Peyer's patch (tissue), 4 donors: ENCODE measurements at places on chromosomes 13 and 19. TPM values are rescaled to one million over a fixed set of nuclear protein-coding genes. Genes with fewer than 3 reads are reported as not detected.

Gene KLF16
- 18.2 TPM for total RNA-seq

Gene ANGPTL8
- total RNA-seq, result not detected

Gene TMEM86B
- 39.8 TPM for total RNA-seq

Gene MBD3
- 110 TPM for total RNA-seq

DNA sequence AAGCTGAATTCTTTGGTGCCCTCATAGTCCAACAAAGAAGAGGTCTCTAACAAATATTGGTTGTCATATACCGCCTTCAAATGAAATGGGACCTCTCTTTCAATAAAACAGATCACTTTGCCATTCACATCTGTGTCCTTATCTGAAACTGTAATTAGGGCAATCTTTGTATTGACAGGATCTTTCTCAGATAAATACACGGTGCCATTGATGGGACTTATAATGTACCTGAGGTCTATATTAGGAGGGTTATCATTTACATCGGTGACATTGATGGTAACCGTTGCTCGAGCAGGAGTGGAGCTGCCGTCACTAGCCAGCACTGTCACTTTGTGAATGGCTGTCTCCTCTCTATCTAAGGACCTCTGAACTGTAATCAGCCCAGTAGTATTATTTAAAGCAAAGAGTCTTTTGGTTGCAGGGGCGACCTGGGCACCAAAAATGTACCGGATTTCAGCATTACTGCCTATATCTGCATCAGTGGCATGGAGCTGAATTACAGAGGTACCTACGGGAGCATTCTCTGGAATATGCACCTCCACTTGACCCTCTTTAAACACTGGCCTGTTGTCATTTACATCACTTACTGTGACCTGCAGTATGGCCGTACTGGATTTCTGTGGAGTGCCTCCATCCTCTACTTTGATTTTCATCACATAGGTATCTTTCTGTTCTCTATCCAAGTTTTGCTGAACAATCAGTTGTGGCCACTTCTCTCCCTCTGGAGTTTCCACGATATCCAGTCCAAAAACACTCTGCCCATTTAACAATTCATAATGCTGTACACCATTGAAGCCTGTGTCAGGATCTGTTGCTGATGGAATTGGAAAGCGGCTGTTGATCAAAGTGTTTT, 2.8 kb downstream of the PCDH9 start:
- H3K4me1 ChIP-seq, result no peaks in the 10 kb centered on the region
- no peaks in the 10 kb centered on the region for H3K36me3 ChIP-seq
- no peaks in the 10 kb centered on the region for H3K27me3 ChIP-seq
- H3K4me3 ChIP-seq, result no peak overlapping the region
- no peak for DNase-seq

DNA sequence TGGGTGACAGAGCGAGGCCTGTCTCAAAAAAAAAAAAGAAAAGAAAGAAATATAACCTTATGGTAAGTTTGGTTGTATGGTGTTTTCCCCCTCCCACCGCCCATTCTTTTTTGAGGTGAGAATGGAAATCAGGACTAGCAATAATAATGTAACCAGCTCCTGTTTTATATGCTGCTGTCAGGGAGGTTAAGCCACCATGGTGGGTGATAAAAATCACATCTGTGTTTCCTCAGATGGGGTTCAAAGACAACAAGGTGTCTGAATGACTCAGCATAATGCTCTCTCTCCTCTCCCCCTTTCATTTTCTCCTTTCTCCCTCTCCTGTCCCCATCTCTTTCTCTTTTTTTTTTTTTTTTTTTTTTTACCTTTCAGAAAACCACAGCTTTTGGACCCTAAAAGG, 28.3 kb upstream of the GARRE1 start:
- H3K4me3 ChIP-seq, result no peak overlapping the region
- H3K4me1 ChIP-seq, result no peaks in the 10 kb centered on the region
- no peak for DNase-seq
- H3K27ac ChIP-seq, result no peak overlapping the region

- DNase-seq, result no peak
- no peaks in the 10 kb centered on the region for H3K36me3 ChIP-seq
- H3K4me1 ChIP-seq, result no peaks in the 10 kb centered on the region
These were observed 288.2 kb downstream of the MYO16 start for GRCh38 chr13:108917581-108917980.

DNA sequence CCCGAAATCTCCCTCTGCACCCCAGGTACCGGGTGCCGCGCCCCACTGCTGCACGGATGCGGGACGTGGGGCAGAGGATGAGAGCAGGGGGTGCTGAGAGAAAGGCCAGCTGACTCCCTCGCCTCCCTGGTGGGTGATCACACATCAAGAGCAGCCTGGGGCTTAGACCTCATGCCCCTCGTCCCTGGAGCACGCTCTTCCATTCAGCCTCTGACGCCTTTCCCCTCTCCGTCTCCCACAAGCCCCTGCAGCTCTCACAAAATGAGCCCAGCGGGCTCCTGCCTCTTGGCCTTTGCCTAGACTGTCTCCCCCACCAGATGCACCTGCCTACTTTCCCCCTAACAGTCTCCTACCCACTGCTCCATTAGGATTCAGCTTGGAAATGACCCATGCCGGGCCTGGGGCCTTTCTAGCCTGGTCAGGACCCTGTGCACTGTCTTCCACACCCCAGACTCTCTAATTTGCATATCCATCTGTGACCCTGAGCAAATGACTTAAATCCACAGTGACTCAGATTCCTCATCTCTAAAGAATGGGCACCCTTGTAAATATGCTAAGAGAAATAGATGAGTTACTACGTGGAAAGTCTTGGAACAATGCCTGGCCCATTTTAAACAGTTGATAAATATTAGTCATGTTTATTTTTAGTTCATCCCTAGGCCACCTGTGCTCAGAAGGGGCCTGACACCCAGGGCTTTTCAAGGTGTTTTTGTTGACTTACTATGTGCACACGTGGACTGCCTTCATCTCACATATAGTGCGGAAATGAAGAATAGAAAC, 582 bp upstream of the PTPRH start:
- H3K36me3 ChIP-seq, result no peaks in the 10 kb centered on the region
- no peak overlapping the region for H3K4me3 ChIP-seq
- no peak overlapping the region for H3K27ac ChIP-seq
- no peaks in the 10 kb centered on the region for H3K27me3 ChIP-seq
- no peak for DNase-seq

- peak overlapping the region; percentile 77 for H3K27ac ChIP-seq
- no peaks in the 10 kb centered on the region for H3K27me3 ChIP-seq
- no peak for DNase-seq
- peaks cover 40% of the 10 kb centered on the region for H3K4me1 ChIP-seq
- H3K36me3 ChIP-seq, result no peaks in the 10 kb centered on the region
- H3K4me3 ChIP-seq, result no peak overlapping the region
These were observed 2.0 kb downstream of the COL5A3 start for GRCh38 chr19:10008184-10008765.

DNA sequence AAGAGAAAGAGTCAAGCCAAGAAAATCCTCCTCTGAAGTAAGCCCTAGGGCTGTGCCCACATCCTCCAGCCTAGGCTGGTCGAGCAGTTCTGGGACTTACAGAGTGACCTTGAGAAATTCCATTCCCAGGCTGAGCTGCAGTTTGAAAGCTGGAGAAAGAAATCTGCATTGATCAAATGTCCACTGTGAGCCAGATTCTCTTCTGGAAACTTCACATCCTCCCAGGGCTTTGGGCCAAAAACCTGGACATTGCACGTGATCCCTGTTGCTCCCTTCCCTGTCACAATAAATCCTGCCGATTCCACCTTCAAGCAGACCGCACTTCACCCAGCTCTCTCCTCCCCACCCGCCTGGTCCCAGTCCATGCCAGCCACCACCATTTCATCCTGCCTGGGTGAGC, 15.7 kb downstream of the TMEM143 start:
- DNase-seq, result no peak
- H3K36me3 ChIP-seq, result no peaks in the 10 kb centered on the region
- H3K4me3 ChIP-seq, result no peak overlapping the region
- H3K27ac ChIP-seq, result no peak overlapping the region
- no peaks in the 10 kb centered on the region for H3K27me3 ChIP-seq

- no peaks in the 10 kb centered on the region for H3K36me3 ChIP-seq
- DNase-seq, result no peak
These were observed 14.6 kb downstream of the NACC1 start for GRCh38 chr19:13132471-13133180.

DNA sequence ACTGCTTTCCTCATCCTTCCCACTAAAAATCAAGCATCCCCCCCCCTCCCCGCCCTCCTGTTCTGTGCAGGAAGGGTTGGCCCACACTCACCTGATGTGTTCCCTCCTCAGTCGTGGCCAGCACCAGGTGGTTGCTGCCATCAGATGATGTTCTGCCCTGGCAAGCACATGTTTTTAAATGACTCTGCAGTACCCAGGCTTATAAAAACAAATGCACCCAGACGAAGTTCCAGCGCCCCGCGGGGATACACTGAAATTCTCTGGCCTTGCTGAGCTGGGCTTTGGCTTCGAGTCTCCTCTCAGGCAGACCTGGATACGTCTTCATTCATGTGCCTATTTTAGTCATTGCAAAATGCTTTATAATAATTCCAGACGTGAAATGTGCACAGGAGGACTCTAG, 316.3 kb downstream of the DLEU7 start:
- peak; percentile 44 for DNase-seq
- no peaks in the 10 kb centered on the region for H3K36me3 ChIP-seq
- H3K4me1 ChIP-seq, result no peaks in the 10 kb centered on the region
- no peak overlapping the region for H3K4me3 ChIP-seq

- no peaks in the 10 kb centered on the region for H3K36me3 ChIP-seq
- no peak for DNase-seq
- no peak overlapping the region for H3K27ac ChIP-seq
- H3K4me1 ChIP-seq, result no peaks in the 10 kb centered on the region
- no peaks in the 10 kb centered on the region for H3K27me3 ChIP-seq
- no peak overlapping the region for H3K4me3 ChIP-seq
These were observed 184.7 kb upstream of the ARGLU1 start for GRCh38 chr13:106752584-106753170.

- H3K27me3 ChIP-seq, result no peaks in the 10 kb centered on the region
- H3K27ac ChIP-seq, result no peak overlapping the region
- H3K36me3 ChIP-seq, result peaks cover 89% of the 10 kb centered on the region
- no peak overlapping the region for H3K4me3 ChIP-seq
- no peaks in the 10 kb centered on the region for H3K4me1 ChIP-seq
These were observed 97.2 kb downstream of the DOCK9 start for GRCh38 chr13:98880677-98881076.

- H3K27me3 ChIP-seq, result no peaks in the 10 kb centered on the region
- no peaks in the 10 kb centered on the region for H3K4me1 ChIP-seq
- H3K27ac ChIP-seq, result no peak overlapping the region
- no peak for DNase-seq
- no peaks in the 10 kb centered on the region for H3K36me3 ChIP-seq
These were observed 62.0 kb downstream of the ABCC4 start for GRCh38 chr13:95239283-95239682.

DNA sequence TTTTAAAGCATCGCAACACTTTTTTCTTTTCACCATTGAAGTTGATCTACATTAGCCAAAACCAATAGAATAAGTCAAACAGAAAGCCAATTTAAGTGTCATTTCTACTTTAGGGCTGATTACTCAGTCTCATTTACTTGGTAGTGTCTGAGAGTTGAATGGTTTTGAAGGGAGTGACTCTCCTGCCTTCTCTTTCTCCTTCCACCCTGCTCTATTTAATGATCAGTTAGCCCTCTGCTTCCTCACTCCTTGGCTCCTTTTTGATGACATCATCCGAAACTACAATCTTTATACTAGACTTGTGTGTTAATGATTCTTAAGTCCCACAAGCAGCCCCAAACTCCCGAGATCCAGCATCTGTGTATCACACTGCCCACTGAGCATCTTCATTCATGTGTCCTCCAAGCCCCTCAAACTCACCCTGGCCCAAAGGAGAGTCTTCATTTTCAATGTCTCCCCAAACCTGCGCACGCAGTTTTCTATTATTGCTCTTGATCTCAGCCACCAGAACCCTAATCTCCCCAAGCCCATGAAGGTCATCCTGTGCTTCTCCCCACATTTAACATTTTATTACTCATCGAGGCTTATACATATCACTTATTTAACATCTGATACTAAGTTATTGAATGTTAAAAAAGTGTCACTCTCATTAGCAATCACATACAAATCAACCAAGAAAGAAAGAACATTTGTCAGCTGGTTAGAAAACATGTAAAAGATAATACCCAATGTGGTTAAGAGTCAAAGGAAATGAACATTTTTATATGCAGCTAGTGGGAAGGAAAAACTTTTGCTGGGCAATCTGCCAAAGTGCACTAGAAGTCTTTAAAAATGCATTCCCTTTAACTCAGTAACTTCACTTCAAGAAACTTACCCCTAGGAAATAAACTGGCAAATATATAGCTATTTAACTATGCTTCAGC, 32.2 kb upstream of the ARGLU1 start:
- no peaks in the 10 kb centered on the region for H3K27me3 ChIP-seq
- H3K27ac ChIP-seq, result no peak overlapping the region
- H3K4me1 ChIP-seq, result no peaks in the 10 kb centered on the region
- H3K36me3 ChIP-seq, result no peaks in the 10 kb centered on the region

DNA sequence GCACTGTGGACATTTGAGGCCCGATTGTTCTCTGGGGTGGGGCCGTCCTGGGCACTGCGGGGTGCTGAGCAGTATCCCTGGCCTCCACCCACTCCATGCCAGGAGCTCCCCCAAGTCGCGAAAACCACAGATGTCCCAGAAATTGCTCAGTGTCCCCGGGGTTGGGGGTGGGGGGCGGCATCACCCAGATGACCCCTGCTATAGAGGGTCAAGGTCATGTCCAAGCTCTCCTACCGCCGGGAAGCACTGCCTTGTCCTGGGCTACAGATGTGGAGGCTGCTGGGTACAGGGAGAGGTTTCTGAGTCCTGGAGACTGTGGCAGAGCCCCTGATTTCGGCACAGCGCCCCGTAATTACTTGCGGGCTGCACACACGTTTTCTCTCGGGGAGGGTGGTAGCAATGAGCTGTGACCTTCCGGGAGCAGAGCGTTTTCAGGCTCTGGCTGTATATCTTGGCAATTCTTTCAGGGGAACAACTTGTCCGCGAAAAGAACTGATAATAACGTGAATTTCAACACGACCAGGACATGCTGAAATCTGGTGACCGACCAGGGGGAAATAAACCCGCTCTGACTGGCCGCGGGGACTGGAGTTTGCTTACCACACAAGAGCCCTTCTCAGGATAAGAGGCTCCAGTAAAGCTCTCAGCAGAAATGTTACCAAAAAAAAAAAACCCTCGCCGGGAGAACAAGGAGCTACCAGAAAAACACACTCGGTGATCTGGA, 68.1 kb downstream of the GNG7 start:
- no peaks in the 10 kb centered on the region for H3K27me3 ChIP-seq
- no peaks in the 10 kb centered on the region for H3K36me3 ChIP-seq
- no peak overlapping the region for H3K4me3 ChIP-seq
- peaks cover 4% of the 10 kb centered on the region for H3K4me1 ChIP-seq
- no peak for DNase-seq

- no peak for DNase-seq
- H3K4me1 ChIP-seq, result no peaks in the 10 kb centered on the region
- H3K27ac ChIP-seq, result no peak overlapping the region
- H3K27me3 ChIP-seq, result no peaks in the 10 kb centered on the region
- no peaks in the 10 kb centered on the region for H3K36me3 ChIP-seq
These were observed 881.0 kb upstream of the GPC6 start for GRCh38 chr13:92345627-92346026.

- no peak within 1 kb of the TSS for H3K27ac ChIP-seq
- H3K4me3 ChIP-seq, result no peak within 1 kb of the TSS
- no peaks in the 10 kb centered on the region for H3K4me1 ChIP-seq
- no peak for DNase-seq
- H3K27me3 ChIP-seq, result no peaks in the 10 kb centered on the region
- H3K36me3 ChIP-seq, result peaks cover 13% of the 10 kb centered on the region
These were observed at the start of gene OVOL3 for GRCh38 chr19:36110487-36111199. OVOL3 (plus strand) TSS chr19:36111143; CDS start chr19:36111203, 60 bp downstream.

- DNase-seq, result no peak
- no peaks in the 10 kb centered on the region for H3K36me3 ChIP-seq
- H3K4me3 ChIP-seq, result peak overlapping the region; percentile 94
- peaks cover 7% of the 10 kb centered on the region for H3K4me1 ChIP-seq
- H3K27ac ChIP-seq, result peak overlapping the region; percentile 98
These were observed 800 bp downstream of the ETFB start for GRCh38 chr19:51365211-51365964.
